ENCODE measurements at places on chromosomes 5 and 9.

DNA sequence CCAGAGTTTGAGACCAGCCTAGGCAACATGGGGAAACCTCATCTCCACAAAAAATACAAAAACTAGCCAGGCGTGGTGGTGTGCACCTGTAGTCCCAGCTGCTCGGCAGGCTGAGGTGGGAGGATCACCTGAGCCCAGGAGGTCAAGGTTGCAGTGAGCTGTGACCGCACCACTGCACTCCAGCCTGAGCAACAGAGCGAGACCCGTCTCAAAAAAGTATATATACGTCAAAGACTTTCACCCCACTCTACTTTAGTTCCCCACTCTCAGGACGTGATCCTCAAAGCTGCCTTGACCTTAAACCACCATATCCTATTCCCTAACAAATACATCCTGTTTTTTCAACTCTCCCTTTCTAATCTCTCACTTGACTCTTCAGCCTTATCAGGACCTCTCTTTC lies 41.0 kb downstream of the PCDHGC5 start:
- DNase-seq, result no peak

GRCh38 chr5:43674536-43674935 lies 71.6 kb downstream of the NNT start:
- DNase-seq, result no peak

- no peak for DNase-seq
Observed at GRCh38 chr9:75885652-75886051, 4.8 kb upstream of the PCSK5 start.

DNA sequence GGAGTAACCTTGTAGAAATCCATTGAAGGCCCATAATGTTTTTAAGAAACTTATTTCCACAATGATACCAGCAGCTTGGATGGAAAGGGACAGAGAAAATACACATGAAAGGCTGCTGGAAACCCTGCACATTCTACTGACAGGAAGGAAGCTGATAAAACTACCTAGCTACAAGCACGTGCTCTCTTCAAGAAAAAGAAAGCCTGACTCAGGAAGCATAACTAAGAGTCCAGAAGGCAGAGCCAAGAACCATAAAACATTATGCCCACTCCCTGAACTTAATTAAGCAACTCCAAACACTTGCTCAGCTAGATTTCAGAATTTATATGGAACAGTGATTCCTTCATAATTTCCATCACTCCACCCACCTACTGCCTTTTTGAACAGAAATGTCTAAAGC lies 430.8 kb downstream of the SEMA5A start:
- DNase-seq, result no peak

DNA sequence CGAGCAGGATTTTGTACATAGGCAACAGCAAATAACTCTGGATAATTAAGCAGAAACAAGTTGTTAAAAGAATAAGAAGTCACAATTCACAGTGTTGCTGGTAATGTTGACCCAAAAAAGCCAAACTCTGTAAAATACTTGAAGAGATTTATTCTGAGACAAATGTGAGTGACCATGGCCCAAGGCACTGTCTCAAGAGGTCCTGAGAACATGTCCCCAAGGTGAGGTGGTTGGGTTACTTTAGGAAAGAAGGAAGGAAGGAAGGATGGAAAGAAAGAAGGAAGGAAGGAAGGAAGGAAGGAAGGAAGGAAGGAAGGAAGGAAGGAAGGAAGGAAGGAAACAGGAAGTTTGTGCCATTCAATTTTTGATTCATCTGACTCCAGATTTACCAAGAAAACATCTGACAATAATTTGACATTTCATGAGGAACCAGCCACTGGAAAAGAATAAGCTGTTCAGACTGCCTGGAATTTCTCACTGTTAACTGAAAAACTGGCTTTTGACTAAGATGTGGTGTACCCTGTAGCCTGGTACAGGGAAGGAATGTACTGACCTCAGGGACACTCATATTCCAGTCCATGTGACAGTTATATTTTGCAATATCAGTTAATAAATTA lies 295.9 kb upstream of the TNC start:
- DNase-seq, result no peak

- no peak for DNase-seq
Observed at GRCh38 chr5:36675282-36675681, 68.9 kb downstream of the SLC1A3 start.

GRCh38 chr5:176934309-176934930 lies 35.3 kb upstream of the HK3 start:
- no peak for DNase-seq

Data from CD4-positive, alpha-beta T cell treated with Interleukin-1 beta for 1 hour (primary cell).